ENCODE measurements at places on chromosomes 1 and 21.

GRCh38 chr1:24727501-24728216 is 17.6 kb upstream of the CLIC4 start:
- DNase-seq, result no peak

DNA sequence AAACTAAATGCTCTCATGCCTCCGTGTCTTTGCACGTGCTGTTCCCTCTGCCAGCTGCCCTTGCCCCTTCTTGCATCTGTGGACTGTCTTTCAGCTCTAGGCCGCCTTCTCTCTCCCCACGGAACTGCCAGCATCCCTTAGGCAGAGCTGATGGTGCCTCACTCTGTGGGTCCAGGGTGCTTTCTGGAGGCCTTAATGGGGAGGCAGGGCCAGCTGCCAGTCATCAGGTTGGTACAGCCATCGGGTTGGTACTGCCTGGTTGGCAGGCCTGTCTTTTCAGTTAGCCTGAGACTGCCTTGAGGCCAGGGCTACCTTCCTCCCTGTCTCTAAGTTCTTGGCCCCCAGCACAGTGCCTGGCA is 61.4 kb upstream of the TARBP1 start:
- no peak for DNase-seq

DNA sequence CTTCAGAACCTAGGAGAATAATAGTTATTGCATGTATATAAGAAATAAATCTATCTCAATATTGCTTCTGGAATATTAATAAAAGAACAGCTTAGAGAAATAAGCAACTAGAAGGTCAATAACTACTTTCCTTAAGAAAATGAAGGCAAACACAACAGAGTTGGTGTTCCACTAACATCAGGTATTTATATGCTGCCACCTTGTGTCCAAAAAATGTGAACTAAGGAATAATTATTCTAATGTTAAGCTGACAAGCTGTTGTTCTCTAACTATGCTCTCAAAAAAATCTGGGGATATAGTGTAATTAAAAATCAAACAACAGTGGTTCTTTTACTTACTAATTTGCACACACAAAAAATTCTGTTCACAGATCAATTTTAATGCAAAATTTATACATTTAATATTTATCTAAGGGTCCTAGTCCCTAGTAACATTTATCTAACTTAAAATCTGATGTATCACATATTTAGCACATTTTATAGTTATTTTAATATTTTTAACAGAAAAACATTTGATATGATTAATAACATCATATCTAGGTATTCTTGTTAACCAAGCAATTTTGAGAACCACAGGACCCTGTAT is 39.6 kb downstream of the UCHL5 start:
- no peak for DNase-seq

- no peak for DNase-seq
Measured at GRCh38 chr1:63506782-63507181, 16.2 kb downstream of the ITGB3BP start.

DNA sequence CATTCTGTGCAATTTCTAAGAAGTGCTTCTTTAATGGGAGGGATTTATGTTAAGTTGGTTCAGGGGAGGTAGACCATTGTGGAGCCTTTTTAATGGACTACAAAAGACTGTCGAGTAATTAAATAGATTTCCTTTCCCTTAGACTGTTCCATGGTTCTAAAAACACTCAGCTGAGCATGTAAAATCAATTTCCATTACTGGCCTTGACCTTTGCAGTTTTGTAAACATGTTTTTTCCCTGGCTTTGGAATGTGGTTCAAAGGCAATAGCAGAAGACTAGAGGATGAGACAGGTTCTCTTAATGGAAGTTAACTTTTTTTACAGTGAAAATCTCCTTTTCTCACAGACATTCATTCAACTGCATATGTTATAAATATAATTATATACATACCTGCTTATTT is 37.6 kb upstream of the BTG3 start:
- no peak for DNase-seq

- no peak for DNase-seq
Measured at GRCh38 chr1:181013144-181013543, 9.5 kb downstream of the STX6 start.

- no peak for DNase-seq
Measured at GRCh38 chr1:37549341-37549740, 4.8 kb downstream of the SNIP1 start.
